Muscle of back (tissue), 13 donors: ENCODE measurements at places on chromosomes 2 and 18. TPM values are rescaled to one million over a fixed set of nuclear protein-coding genes. Genes with fewer than 3 reads are reported as not detected.
A peak's percentile ranks its signal among the peaks of the same experiment; 100 is the strongest.

DNA sequence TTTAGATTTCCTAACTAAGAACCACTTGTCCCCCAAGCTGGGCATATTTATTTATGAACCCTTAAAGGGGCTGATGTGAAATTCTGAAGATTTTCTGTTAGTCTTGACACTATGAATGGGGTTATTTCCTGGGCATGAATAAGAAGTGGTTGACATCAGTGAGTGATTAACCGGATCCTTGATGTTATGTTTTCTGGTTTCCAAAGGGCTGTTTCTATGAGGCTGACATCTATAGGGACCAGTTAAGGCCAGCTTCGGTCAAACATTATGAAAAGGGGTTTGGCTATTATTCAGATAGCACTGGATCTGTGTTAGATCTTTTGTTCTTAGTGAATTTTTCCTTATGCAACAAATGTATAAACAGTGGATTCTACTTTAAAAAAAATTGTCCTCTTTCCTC is 443.7 kb upstream of the SPRED2 start:
- DNase-seq: peak; percentile 32

DNA sequence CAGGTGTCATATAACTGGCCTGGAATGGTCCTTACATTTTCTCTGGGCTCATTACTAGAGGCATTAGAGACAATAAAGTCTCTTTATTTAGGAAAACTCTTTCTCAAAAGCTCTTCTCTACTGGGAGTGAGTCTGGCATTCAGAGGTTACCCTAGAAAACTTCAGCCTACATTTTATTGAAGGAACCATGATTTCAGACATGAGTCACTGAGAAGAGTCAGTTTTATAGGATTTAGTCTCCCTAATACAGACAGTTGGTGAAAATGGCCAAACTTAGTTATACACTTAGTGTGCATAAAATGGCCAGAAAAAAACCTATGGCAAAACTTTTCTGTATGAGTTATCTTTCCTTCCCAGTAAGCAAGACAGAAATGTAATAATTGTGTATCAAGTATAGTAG is 689.4 kb downstream of the ZEB2 start:
- no peak for DNase-seq

DNA sequence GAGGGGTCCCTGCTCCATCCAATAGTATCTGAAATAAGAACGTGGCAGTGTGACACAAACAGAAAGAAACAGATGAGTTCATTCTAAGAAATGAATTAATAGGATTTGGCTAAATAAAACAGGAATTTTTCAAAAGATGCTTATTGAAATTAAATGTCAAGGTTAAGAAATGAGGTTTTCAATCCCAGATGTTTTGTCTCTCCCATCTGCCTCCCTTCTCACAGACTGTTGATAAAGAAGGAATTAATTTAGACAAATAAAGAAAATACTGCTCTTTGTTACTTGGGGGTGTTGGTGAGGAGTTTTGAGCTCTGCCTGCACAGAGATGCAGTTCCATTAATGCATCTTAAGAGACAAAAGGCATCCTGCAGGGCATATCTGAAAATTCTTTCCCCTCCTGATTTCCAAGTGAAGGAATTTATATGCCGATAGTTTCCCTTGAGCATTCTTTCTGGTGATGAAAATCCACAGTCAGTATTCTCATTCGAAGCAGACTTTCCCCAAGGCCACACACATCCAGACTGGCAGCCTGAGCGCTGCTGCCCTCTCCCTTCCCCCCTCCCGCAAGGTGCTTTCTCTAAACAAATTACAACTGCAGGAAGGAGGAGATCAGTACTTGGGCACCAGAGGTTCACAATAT is 385.4 kb upstream of the RND3 start:
- DNase-seq: no peak

DNA sequence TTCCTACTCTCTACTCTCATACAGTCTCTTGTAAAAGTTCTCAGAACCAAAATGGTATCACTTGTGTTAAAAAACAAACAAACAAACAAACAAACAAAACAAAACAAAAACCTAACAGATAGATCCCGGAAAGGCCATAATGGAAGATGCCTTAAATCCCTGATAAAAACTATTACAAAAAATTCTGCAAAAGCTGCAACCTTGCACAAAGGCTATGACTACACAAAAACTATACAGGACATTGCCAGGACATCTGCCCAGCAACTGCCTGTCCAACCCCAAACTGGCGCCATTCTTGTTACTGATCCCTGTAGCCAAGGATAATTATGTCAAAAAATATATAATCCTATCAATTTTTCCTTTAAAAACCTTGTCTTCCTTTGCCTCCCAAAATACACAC is 36.3 kb upstream of the LONRF2 start:
- no peak for DNase-seq

DNA sequence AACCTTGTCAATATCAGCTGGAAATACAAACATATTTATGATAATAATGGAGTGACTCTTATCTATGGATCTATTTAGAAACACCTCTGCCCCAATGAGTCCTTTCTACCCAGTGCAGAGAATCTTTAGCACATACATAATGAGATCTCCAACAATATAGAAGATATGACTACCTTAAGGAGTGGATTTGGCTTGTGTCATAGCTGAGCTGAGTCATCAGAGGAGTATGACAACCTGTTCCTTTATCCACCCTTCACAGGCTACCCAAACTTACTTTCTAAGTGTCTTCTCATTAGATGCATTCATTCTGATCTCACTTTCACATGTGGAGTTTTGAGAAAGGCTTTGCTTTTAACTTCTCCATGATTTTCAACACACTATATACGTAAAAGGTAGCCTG is 1218.9 kb downstream of the DSC3 start:
- no peak for DNase-seq

GRCh38 chr18:896315-896714 is 8.4 kb upstream of the ADCYAP1 start:
- no peak for DNase-seq

DNA sequence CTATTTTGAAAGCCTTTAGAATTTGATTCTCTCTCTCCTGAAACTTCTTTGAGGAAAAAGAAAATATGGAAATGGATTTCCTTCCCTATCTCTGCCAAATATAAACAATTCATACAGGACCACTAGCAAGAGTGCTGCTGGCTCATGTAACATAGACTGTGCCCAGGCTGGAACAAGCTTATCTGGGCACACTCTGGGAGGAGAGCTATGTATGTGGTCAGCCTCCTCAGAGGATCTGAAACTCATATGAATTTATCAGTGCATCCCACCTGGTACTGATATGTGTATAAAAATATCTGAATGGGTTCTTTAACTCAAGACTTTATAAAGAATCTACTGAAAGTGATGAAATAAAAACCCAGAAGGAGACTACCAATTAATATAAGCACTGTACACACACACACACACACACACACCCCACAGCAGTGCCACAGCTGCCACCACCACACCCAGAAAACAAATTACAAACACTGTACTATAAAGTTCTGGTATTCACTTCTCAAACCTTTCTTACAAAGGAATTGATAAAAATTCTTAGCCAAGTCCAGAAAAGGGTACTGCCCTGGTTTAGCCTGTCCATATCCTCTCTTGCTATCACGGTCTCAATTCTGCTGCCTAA is 115.6 kb downstream of the IRS1 start:
- DNase-seq: no peak

- peak; percentile 65 for DNase-seq
Observed at GRCh38 chr2:168751104-168751740, 51.2 kb upstream of the NOSTRIN start.

DNA sequence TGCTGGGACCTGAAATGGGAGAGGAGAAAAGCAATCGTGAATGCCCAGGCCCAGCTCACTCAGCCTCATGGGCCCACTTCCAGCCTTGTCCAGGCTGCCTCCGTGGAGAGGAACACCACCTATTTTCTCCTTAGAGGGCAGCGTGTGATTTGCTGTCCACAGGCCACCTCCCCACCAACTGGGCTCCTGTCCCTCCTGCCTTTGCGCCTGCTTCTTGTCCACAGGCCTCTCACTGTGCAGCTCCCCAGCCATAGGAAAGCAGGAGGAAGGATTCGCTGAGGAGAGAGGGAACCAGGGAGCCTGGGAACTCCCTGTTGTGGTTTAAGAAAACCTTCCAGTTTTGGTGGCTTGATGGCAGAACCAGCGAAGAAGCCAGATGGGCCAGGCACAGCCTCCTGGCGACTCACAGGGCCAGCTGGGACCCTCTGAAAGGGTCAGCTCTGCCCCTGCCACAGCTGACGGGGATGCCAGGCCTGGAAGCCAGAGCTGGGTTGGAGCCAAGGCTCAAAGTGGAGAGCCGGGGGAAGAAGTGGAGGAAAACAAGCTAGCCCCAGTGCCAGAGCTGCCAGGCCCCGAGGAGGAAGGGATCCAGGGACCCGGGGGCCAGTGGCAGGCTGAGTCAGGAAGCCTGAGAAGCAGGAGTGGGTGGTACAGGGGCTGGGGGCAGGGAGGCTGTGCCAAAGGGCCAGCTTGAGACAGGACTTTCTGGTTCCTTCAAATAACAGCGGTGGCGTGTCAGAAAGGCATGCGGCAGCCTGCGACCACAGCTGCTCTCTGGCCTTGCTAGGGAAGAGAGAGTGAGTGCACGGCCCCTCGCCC is 9.9 kb downstream of the TMBIM1 start:
- DNase-seq: no peak

DNA sequence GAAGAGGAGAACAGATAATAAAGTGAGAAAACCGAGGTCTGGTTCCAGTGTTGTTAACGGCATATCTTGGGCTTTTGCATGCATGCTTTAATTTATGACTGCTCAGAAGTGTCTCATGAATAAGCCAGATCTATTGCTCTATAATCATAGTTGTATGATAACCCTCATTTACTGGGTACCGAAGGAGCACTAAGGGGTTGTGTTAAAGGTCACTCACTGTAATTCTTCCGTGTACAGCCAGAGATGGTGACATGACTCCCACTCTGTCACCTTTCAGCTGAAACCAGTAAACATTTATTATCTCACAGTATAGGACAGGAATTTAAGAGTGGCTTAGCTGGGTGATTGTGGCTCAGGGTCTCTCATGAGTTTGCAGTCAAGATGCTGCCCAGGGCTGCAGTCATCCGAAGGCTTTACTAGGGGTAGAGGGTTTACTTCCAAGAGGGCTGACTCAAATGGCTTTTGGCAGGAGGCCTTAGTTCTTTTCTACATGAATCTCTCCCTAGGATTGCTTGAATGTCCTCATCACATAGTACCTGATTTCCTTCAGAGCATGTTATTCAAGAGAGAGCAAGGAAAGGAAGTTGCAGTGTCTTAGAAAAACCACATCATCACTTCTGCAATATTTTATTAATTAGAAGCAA is 107.0 kb downstream of the NAB1 start:
- DNase-seq: no peak

DNA sequence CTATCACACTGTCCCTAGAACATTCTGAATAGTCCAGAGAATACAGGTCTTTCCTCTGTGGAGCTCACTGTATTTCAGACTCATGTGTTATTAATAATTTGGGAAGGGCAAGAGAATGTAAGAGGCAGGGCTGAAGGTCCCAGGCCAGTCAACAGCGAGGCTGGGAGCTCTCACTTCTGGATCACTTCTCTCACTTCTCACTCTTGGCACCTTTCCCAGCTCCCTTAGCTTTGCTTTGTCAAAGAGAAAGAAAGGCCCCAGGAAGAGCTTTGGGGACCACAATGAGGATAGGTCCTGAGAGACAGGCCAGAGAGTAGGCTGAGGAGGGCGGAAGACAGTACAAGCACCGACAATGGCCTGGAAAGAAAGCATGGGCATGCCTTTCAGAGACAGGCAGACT is 11.2 kb downstream of the EFR3B start:
- peak; percentile 36 for DNase-seq

GLI2 gene
- 7.9 TPM for polyA plus RNA-seq

MAPK4 gene
- 9.2 TPM for polyA plus RNA-seq

NAPG gene
- polyA plus RNA-seq: 21.9 TPM

SERPINB4 gene
- polyA plus RNA-seq: not detected

ATOH8 gene
- 16.8 TPM for polyA plus RNA-seq
